ENCODE measurements at places on chromosomes 5 and 9. TPM values are rescaled to one million over a fixed set of nuclear protein-coding genes. Genes with fewer than 3 reads are reported as not detected.

ADRA1B gene
- not detected for polyA plus RNA-seq

SPINK4 gene
- polyA plus RNA-seq, result not detected

LOX gene
- not detected for polyA plus RNA-seq

PRRX2 gene
- not detected for polyA plus RNA-seq

C7 gene
- not detected for polyA plus RNA-seq

LCP2 gene
- 189 TPM for polyA plus RNA-seq

SLC30A5 gene
- 29.9 TPM for polyA plus RNA-seq

SPARC gene
- polyA plus RNA-seq, result 0.30 TPM

ELAVL2 gene
- polyA plus RNA-seq, result not detected

GADD45G gene
- polyA plus RNA-seq, result 0.51 TPM

FRMD3 gene
- polyA plus RNA-seq, result not detected

ENTPD2 gene
- polyA plus RNA-seq, result not detected

C5orf52 gene
- polyA plus RNA-seq, result not detected

FXN gene
- 84.7 TPM for polyA plus RNA-seq

PCDHA12 gene
- polyA plus RNA-seq, result not detected

FAT2 gene
- polyA plus RNA-seq, result not detected

TEX53 gene
- not detected for polyA plus RNA-seq

PCDHGA5 gene
- not detected for polyA plus RNA-seq

BNC2 gene
- not detected for polyA plus RNA-seq

SRD5A1 gene
- 3.7 TPM for polyA plus RNA-seq

IFNA10 gene
- polyA plus RNA-seq, result not detected

FOXI1 gene
- not detected for polyA plus RNA-seq

SPINK5 gene
- not detected for polyA plus RNA-seq

CRAT gene
- 20.1 TPM for polyA plus RNA-seq
